Activated CD8-positive, alpha-beta memory T cell treated with anti-CD3 and anti-CD28 coated beads, Interleukin-2, amount 10 ng/mL, durations not matched to agents 7 days and 5 days (primary cell): ENCODE measurements at places on chromosomes 12 and 14.
A peak's percentile ranks its signal among the peaks of the same experiment; 100 is the strongest.

DNA sequence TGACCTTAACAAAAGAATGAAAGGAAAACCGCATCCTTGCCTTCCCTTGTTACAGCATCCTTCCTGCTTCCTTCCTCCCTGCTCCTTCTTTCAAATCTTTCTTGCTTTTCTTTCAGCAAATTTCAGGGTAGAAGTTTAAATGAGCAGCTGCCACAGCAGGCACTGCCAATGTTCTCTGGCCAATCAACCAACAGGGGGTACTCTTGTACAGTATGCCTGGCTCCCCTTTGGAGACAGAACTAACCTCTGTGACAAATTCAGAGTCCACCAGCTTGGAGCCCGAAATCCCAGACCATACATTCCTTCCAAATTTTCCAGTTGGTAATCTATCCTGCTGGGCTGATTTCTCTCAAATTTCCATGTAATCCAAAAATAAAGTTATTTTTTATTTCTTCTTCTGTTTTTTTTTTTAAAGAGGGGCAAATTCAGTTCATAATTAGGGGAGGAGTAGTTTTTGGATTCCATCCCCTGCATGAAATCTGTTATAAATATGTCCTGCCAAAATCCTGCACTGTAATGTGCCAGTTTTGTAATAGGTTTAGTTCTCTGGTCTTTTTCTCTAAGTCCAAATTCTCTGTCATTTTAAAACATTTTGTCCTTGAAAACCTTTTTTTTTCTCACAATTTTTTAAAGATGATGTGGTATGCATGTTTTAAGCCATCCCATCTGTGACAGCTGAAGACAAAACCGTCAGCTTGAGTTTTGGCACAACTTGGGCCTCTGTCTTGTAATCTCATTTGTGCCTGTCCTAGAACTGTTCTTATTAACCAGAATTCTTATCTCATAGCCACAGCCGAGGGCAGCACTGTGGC is 610.0 kb upstream of the LMO3 start:
- DNase-seq: no peak

GRCh38 chr12:55396326-55396725 is 4.0 kb upstream of the OR6C65 start:
- no peak for DNase-seq

GRCh38 chr12:41188058-41188840 is at the start of gene PDZRN4:
Gene PDZRN4 (plus strand): TSS chr12:41188320.
- no peak for DNase-seq

DNA sequence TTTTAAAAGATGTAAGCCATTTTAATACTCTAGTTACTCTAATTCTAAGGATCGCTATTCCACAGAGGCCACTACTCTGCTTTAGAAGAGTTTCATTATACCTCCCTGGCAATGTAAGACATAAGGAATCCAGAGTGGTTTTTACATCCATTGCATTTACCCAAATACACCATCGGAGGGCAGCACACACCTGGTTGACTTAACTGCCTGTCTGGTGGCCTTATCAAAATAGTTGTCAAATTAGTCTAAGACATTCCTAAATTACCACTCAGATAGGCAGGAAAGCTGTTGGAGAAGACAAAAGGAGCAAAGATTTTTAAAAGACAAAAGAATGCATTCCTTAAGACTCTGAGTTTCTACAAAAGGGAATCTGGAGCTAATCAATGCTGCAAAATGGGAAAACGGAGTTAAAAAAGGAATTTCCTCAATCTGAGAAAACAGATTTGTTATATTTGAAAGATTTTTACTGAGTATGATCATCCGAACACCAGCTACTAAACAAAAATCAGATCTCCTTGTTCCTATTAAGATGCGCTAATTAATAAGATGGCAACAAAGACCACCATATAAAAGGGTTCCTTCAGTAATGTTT is 33.8 kb upstream of the FGD4 start:
- peak; percentile 56 for DNase-seq

DNA sequence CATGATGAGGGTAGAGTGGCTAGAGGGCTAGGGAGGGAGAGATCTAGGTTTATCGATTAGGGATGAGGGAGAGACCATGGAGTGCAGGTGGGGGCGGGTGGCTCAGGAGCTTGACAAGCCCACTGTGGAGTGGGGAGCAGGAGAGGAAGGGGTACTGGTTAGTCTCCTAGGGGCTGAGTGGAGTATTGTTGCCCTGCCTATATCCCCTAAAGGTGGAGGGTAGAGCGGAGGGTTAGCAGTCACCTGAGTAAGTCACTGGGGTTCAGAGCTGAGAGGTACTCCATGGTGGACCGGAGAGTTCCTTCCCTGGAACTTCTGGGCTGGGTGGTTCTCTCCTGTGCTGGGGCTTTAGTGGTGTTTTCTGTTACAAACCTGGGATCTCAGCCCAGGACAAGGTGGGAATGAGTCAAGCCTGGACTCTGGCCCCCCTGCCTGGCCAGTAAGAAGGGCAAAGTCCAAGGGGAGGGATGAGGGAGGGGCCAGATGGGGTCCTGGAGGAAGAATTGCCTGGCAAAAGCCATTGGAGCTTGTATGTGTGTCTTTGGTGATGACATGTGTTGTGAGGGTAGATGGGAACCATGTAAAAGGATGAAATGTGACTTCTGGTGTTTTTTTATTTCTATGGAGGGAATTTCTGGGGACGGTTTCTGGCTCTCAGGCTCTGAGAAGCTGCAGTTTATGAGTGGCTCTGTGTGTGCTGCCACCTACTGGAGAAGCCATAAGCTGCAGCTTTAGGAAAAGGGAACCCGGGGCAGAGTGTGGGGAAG is at the start of gene CIDEB:
Gene CIDEB, minus strand, starts transcription at position 403 of the 767 bp plus-strand sequence. Its CDS starts 119 bp downstream, at position 284.
- DNase-seq: peak; percentile 76

DNA sequence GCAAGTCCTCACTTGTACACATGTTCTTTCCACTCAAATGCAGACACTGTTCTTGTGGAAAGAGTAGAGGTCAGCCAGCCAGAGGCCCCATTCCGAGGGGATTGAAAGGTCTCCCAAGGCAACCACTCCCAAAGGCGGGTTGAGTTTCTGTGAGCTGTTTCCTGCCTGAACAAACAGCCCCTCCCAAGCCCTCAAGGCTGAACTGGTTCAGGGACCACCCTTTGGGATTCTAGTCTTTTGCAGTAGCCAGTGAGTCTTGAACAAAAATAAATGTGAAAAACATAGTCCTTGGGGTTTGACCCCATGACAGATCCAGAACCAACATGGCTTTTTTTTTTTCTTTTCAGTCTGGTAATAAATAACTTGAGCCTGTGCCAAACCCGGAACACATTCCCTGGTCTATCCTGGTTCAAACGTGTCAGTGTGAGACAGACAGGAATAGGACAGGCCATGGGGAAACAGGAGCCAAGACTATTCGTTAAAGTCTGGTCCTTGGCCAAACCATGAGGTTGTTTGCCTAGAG is 17.6 kb upstream of the STK38L start:
- no peak for DNase-seq

DNA sequence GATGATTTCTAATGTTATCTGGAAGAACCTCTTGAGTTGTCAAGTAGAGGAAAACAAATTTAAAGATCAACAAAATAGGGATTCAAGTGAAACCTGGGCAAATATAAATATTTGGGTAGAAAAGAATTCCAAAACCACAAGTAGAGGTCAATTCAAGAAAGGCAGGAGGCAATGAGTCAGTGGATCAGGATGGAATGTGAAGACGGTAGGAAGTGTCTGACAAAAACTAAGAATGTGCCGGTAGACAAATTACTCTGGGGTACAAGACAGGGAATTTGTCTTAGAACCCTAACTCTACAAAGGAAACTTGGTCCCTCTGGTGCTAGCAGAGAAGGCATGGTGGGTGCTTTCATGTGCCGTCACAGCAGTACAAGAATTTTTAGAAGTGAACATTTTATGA is 13.6 kb downstream of the ABCD2 start:
- DNase-seq: no peak

GRCh38 chr12:110622582-110622981 is 8.7 kb downstream of the TCTN1 start:
- DNase-seq: no peak
